Stimulated activated naive B cell treated with anti-CD40 and anti-IgM and Interleukin-4, amounts not matched to agents 10 μg/mL and 1 μg/mL and 100 μg/mL, for 72 hours (primary cell): ENCODE measurements at places on chromosomes 6 and 20.

- H3K36me3 ChIP-seq = no peaks in the 10 kb centered on the region
- H3K27me3 ChIP-seq = no peaks in the 10 kb centered on the region
- no peaks in the 10 kb centered on the region for H3K4me1 ChIP-seq
- no peak overlapping the region for H3K4me3 ChIP-seq
These were observed 280.1 kb upstream of the RGS17 start for GRCh38 chr6:153411070-153411648.

DNA sequence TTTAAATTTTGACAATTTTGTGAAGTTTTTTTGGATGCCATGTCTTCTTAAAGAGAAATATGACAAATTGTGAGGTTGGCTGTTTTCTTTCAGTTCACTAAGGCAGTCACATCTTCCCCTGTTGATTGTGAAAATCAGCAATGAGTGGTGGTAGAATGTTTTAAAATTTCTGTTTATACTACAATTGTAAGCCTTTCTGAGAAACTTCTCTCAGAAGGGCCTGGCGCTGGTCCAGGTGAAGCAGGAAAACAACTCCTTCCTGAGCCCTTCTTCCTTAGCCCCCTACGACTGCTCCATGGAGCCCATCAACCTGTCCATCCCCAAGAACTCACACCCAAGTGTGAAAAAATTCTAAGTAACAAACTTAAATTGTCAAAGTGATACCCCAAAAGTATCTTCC lies 80.6 kb downstream of the SSR1 start:
- H3K4me3 ChIP-seq = no peak overlapping the region
- DNase-seq = no peak
- peaks cover 61% of the 10 kb centered on the region for H3K36me3 ChIP-seq
- no peaks in the 10 kb centered on the region for H3K27me3 ChIP-seq
- no peak overlapping the region for H3K27ac ChIP-seq

DNA sequence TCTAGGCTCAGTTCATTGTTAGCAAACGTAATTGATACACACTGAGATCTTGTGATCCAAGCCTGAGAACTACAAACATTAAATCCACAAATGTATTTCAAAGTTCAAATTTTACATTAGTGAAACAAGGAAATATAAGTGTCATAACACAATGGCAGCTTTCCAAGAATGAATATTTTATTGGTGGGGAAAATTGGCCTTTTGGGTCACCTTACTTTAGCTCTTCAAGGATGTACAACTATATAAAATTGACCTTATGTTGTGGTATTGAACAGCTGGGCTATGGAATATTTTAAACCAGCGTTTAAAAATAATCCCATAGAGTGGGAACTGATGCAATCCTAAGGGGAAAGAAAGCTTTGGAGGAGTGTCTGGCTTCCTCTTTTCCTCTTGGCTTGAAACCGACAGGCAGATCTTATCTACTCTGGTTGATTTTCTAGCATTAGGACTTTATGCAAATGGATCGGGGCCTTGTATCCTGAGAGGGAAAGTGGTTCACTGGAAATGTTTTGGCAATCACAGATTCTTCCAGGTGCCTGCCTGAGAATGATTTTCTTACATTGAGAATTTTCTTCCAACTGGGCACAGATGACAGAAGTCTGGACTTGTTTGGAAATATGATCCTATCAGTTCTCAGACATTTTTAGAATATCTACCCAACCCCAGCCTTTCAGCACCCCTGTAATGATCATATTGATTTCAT lies 184.8 kb upstream of the ECI2 start:
- H3K4me1 ChIP-seq = peaks cover 22% of the 10 kb centered on the region
- no peak for DNase-seq
- H3K27me3 ChIP-seq = peaks cover 25% of the 10 kb centered on the region
- H3K4me3 ChIP-seq = no peak overlapping the region
- no peak overlapping the region for H3K27ac ChIP-seq
- H3K36me3 ChIP-seq = no peaks in the 10 kb centered on the region

GRCh38 chr6:70080443-70081070 lies 214.2 kb downstream of the COL19A1 start:
- H3K27me3 ChIP-seq = no peaks in the 10 kb centered on the region
- no peak for DNase-seq
- no peak overlapping the region for H3K27ac ChIP-seq
- H3K4me3 ChIP-seq = no peak overlapping the region
- peaks cover 16% of the 10 kb centered on the region for H3K36me3 ChIP-seq
- peaks cover 13% of the 10 kb centered on the region for H3K4me1 ChIP-seq

GRCh38 chr6:146814148-146814750 lies 215.5 kb downstream of the ADGB start:
- DNase-seq = no peak
- no peaks in the 10 kb centered on the region for H3K27me3 ChIP-seq
- H3K36me3 ChIP-seq = no peaks in the 10 kb centered on the region

GRCh38 chr20:363319-364078 lies 16.6 kb downstream of the NRSN2 start:
- H3K36me3 ChIP-seq = no peaks in the 10 kb centered on the region
- no peak for DNase-seq
- no peak overlapping the region for H3K27ac ChIP-seq
- peaks cover 2% of the 10 kb centered on the region for H3K27me3 ChIP-seq
- H3K4me3 ChIP-seq = no peak overlapping the region

- peaks cover 42% of the 10 kb centered on the region for H3K4me1 ChIP-seq
- H3K36me3 ChIP-seq = peaks cover 69% of the 10 kb centered on the region
These were observed 129.5 kb downstream of the NFATC2 start for GRCh38 chr20:51412951-51413481.

DNA sequence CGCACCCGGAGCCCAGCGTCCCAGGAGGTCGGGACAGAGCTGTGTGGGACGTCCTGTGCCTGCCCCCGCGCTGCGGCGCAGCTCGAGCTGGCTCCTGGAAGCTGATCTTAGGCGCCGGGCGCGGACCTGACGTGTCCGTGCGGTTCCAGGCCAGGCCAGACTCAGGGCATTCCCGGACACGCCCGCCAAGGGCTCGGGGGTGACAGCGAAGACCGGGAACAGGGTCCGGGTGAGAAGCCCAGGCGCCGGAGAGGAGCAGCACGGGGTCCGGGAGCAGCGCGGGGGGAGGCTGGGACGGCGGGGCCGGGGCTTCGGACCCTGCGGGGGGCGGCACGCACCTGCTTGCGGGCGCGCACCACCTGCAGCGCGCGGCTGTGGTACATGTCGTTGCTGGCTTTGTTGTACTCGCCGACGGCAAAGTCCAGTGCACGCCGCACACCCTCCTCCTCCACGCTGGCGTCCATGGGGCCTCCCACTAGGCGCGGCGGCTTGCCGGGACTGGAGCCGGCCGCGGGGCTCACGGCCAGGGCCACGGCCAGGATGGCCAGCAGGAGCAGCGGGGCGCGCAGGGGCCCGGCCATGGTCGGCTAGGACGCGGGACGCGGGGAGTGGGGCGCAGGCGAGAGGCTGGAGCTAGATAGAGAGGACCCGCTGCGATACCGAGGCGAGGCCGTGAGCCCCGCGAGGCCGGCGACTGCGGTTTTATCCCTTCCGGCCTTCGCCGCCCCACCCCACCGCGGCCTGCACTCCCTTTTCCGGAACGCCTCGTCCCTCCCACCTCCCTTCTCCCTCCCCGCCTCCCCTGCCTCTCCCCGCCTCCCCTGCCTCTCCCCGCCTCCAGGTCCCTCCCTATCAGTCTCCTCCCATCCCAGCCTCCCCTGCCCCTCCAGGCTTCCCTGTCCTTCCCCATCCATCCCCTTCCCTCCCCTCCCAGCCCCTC lies at the start of gene CST3:
Gene CST3 (minus strand): TSS at position 674 of the 940 bp plus-strand sequence. CDS start 93 bp downstream, at position 581.
- H3K36me3 ChIP-seq = no peaks in the 10 kb centered on the region
- no peak for DNase-seq
- no peak within 1 kb of the TSS for H3K27ac ChIP-seq

GRCh38 chr20:46260480-46260879 lies 47.8 kb downstream of the CDH22 start:
- no peak overlapping the region for H3K4me3 ChIP-seq
- no peak for DNase-seq
- no peak overlapping the region for H3K27ac ChIP-seq
- H3K27me3 ChIP-seq = peaks cover 23% of the 10 kb centered on the region
- no peaks in the 10 kb centered on the region for H3K4me1 ChIP-seq
- H3K36me3 ChIP-seq = peaks cover 1% of the 10 kb centered on the region

GRCh38 chr6:86959656-86960055 lies 22.3 kb downstream of the HTR1E start:
- H3K36me3 ChIP-seq = no peaks in the 10 kb centered on the region
- no peak for DNase-seq
- H3K4me1 ChIP-seq = no peaks in the 10 kb centered on the region

- H3K27ac ChIP-seq = peak overlapping the region; percentile 37
- no peak overlapping the region for H3K4me3 ChIP-seq
- H3K4me1 ChIP-seq = peaks cover 50% of the 10 kb centered on the region
- H3K27me3 ChIP-seq = no peaks in the 10 kb centered on the region
- DNase-seq = no peak
These were observed 93.4 kb downstream of the HIVEP2 start for GRCh38 chr6:142851601-142852000.

GRCh38 chr6:112310439-112311125 lies 36.5 kb upstream of the RFPL4B start:
- H3K27ac ChIP-seq = peak overlapping the region; percentile 11
- H3K4me1 ChIP-seq = peaks cover 12% of the 10 kb centered on the region
- H3K36me3 ChIP-seq = no peaks in the 10 kb centered on the region
- H3K4me3 ChIP-seq = no peak overlapping the region

- no peaks in the 10 kb centered on the region for H3K27me3 ChIP-seq
- H3K27ac ChIP-seq = no peak overlapping the region
- no peak for DNase-seq
- no peaks in the 10 kb centered on the region for H3K36me3 ChIP-seq
- peaks cover 4% of the 10 kb centered on the region for H3K4me1 ChIP-seq
These were observed 34.0 kb upstream of the SCGN start for GRCh38 chr6:25617997-25618396.

DNA sequence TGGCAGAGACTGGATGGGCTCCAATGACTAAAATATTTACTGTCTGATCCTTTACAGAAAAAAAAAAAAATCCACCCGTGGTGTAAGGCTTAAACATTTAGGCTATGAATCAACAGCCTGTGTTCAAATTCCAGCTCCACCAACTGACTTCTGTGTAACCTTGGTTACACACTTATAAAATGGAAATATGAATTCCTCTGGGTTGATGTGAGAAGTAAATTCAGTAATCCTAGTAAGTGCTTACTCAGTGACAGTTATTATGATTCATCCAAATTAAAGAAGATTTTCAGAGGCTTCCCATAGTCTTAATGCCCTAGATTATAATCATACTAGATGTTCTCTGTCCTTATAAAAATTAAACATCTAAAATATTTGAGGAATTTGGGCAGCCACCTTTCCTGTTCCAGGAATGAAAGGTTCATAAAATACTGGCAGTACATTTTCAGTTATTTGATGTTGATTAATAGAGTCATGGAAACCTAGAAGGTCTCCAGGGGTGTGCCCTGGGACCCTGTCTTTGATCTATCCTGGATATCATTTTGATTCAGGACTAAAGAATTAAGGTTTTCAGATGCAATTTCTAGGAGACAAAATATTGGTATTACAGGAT lies 180.3 kb upstream of the ZNF217 start:
- H3K27ac ChIP-seq = no peak overlapping the region
- DNase-seq = no peak
- no peaks in the 10 kb centered on the region for H3K36me3 ChIP-seq
- peaks cover 16% of the 10 kb centered on the region for H3K4me1 ChIP-seq

GRCh38 chr6:104402572-104402971 lies 457.1 kb downstream of the HACE1 start:
- no peak overlapping the region for H3K27ac ChIP-seq
- no peaks in the 10 kb centered on the region for H3K27me3 ChIP-seq
- H3K4me1 ChIP-seq = no peaks in the 10 kb centered on the region
- H3K36me3 ChIP-seq = no peaks in the 10 kb centered on the region
- no peak for DNase-seq

DNA sequence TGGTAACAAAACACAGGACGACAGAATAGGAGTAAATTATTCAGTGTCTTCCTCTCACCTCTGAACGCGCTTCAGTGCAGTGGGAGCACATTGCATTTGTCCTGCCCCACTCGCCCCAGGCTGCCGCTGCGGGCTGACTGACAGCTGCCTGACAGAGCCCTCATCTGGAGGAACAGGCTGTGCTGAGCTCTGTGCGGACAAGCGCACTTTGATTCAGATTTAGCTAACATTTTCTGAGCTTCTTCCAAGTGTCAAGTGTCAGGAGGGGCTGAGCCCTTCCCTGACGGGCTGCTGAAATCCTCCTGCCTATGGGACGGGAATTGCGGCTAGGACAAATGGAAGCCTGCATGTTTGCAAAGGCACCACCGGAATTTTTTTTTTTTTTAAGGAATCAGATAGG lies 383.0 kb upstream of the CDH4 start:
- H3K27ac ChIP-seq = no peak overlapping the region
- no peaks in the 10 kb centered on the region for H3K36me3 ChIP-seq
- no peak overlapping the region for H3K4me3 ChIP-seq
- no peak for DNase-seq

GRCh38 chr6:168791917-168792316 lies 350.9 kb downstream of the SMOC2 start:
- H3K36me3 ChIP-seq = no peaks in the 10 kb centered on the region
- H3K27me3 ChIP-seq = no peaks in the 10 kb centered on the region
- no peak for DNase-seq
- no peak overlapping the region for H3K4me3 ChIP-seq
- H3K27ac ChIP-seq = no peak overlapping the region
- no peaks in the 10 kb centered on the region for H3K4me1 ChIP-seq

GRCh38 chr6:85498596-85499258 lies 48.8 kb downstream of the NT5E start:
- DNase-seq = no peak

DNA sequence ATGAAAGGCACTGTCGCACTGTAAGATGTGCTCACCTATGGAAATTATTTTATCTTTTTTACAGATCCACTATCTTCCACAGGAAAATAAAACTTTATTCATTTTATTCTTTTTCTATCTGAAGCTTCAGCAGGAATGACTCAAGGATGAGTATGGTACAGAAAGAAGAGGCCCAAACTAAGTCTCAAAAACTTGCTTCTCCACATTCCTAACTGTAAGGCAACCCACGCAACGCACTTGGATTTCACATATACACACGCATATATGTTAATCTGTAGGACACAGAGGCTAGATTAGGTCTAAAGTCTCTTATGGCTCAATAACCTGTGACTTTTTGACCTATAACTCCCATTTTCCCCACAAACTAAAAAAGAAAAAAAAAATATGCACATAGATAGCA lies 81.9 kb downstream of the RALGAPA2 start:
- H3K27me3 ChIP-seq = no peaks in the 10 kb centered on the region
- no peaks in the 10 kb centered on the region for H3K4me1 ChIP-seq
- no peak for DNase-seq
- H3K4me3 ChIP-seq = no peak overlapping the region
- H3K27ac ChIP-seq = no peak overlapping the region

GRCh38 chr20:44247586-44248409 lies 690 bp downstream of the GDAP1L1 start:
- peaks cover 4% of the 10 kb centered on the region for H3K36me3 ChIP-seq
- no peak overlapping the region for H3K27ac ChIP-seq
- H3K27me3 ChIP-seq = peaks cover 39% of the 10 kb centered on the region
- DNase-seq = no peak
- peaks cover 15% of the 10 kb centered on the region for H3K4me1 ChIP-seq

- H3K36me3 ChIP-seq = no peaks in the 10 kb centered on the region
- DNase-seq = no peak
- H3K4me3 ChIP-seq = no peak overlapping the region
- no peaks in the 10 kb centered on the region for H3K27me3 ChIP-seq
- H3K27ac ChIP-seq = no peak overlapping the region
These were observed 72.1 kb downstream of the MANEA start for GRCh38 chr6:95649451-95649850.
